ENCODE measurements at places on chromosomes 5 and 9. TPM values are rescaled to one million over a fixed set of nuclear protein-coding genes. Genes with fewer than 3 reads are reported as not detected.

DNA sequence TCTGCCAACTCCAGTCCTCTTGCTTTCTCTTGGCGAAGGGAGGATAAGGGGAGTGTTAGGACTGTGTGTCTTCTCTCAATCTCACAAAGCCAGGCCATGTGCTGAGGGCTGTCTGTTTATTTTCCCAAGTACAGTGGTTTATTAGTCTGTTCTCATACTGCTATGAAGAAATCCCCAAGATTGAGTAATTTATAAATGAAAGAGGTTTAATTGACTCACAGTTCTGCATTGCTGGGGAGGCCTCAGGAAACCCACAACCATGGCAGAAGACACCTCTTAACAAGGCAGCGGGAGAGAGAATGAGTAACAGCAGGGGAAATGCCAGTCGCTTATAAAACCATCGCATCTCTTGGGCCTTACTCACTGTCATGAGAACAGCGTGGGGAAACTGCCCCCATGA is 36.2 kb upstream of the CKS2 start:
- DNase-seq = peak; percentile 29

DNA sequence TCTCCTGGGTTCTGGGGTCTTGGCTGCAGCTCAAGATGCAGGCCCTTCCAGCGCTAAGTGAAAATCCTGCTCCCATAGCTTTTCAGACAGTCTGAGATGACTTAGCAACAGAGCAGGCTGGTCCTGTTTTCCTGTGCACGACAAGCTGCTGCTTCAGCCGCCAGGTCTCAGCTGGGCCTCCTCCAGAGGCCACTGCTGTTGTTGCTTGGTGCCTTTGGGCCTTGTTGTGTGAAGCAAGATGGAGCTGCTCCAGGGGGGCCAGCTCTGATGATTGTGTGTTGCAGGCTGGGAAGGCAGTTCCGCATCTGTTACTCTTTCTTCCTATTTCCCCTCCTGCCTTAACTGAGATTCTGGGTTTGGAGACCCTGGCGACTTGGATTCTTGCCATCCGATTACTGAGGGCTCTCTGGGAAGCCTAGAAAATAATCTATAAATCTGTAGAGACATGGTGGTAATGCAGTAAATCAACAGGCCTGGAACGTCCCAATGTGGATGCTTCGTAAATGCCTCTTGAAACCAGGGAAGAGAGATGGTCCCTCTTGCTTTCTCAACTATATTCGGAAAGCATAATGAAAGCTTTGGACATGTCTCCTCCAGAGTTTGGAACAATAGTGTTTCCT is 3.2 kb downstream of the MAP1B start:
- DNase-seq = no peak

GRCh38 chr5:113612060-113612496 is 98.6 kb downstream of the YTHDC2 start:
- DNase-seq = peak; percentile 9

- DNase-seq = no peak
Measured at GRCh38 chr9:16884952-16885513, 14.6 kb upstream of the BNC2 start.

GRCh38 chr9:131641618-131642495 is 96.5 kb downstream of the PRRT1B start:
- no peak for DNase-seq

DNA sequence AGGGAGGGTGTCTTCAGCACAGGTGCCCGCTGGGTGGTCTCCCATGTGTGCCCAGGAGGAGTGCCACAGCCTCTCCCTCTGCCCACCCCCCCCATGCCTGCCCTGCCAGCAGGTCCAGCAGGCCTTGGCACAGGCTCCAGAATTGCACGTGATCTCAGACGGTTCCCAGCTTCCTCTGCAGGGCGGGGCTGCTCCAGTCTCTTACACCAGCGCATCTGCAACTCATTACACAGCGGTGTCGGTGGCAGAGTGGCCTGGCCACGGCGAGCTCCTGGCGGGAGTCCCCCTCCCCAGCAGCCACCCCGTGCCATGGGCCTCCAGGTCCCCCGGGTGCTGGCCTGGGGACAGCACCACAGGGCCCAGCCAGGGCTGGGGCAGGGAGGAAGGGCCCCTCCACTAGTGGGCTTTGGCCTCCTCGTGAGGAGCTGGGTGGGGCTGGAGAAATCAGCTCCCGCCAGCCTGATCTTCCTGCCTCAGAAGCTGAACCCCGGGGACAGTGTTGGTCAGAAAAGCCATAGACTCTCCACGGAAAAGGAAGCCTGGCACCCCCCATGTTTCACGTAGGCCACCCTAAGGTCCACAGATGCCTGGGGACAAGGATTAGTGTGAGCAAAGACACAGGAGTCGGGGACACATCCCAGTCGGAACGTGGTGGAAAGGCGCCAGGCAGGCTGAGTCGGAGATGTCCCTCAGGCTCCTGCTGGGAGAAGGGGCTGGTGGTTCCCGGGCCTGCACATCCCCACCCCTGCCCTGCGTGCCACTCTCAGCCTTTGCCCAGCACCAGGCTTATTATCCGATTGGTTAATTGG is 40.2 kb downstream of the RXRA start:
- no peak for DNase-seq

- DNase-seq = no peak
Measured at GRCh38 chr9:130581766-130582165, 2.4 kb downstream of the FUBP3 start.

GRCh38 chr5:26903469-26903868 is 134.9 kb downstream of the CDH9 start:
- DNase-seq = no peak

DNA sequence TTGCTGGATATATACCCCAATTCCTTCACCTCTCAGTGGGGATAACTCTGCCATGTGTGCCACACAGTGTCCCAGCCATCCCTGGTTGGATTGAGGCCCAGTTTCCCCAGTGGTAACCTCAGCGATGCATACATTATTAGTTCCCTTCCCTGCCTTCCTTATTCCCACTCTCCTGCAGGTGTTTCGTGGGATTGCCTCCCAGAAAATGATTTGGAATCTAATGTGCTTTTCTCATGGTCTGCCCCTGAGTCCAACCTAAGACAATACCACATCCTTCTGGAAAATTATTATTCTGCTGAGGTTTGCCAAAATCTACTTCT is 8.4 kb upstream of the SPINK4 start:
- DNase-seq = no peak

GRCh38 chr9:122087406-122088200 is 5.5 kb downstream of the TTLL11 start:
- no peak for DNase-seq

DNA sequence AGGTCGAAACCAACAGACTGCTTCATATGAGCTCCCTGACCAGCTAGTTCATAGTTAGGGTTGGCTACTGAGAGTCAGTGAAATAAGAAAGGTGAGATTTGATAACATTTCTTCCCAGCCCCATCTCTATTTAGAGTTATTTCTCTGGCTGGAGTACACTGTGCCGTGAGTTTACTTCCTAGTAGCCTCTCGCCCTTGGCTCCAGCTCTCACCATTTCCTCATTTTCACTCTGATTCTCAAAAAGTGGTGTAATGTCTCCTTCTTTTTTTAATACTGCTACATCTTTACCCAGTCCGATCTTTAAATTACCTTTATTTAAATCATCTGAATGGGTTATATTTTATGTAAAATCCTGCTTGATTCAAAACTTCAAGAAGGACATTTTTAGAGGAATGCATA is 100.4 kb upstream of the FAM174A start:
- DNase-seq = no peak

GRCh38 chr5:174832811-174833210 is 108.4 kb downstream of the MSX2 start:
- no peak for DNase-seq

- DNase-seq = no peak
Measured at GRCh38 chr5:145220481-145220880, 614.7 kb downstream of the PRELID2 start.

GRCh38 chr5:179919487-179920060 is 11.9 kb upstream of the TBC1D9B start:
- DNase-seq = no peak

DNA sequence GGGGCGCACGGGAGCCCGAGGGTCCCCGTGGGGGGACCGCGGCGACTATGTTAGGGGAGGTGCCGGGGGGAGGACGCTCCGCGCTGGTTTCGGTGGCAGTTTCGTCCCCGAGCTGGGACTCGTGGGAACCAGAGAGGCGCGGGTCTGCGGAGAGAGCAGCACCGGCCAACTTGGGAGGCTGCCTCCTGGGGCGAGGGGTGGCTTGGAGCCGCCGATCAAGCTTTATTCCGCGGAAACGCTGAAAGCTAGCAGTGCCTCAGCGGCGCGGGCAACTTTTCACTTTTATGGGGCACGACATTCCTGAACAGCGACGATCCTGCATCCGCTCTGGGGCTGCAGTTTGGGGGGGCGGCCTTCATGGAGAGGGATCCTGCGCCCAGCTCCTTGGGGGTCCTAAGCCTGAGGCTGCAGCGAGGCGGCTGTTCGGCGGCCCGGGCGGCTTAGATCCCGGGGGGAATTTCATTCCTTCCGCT is 369 bp downstream of the OCLN start:
- DNase-seq = no peak

GRCh38 chr9:129170229-129170628 is 7.8 kb downstream of the IER5L start:
- no peak for DNase-seq

DNA sequence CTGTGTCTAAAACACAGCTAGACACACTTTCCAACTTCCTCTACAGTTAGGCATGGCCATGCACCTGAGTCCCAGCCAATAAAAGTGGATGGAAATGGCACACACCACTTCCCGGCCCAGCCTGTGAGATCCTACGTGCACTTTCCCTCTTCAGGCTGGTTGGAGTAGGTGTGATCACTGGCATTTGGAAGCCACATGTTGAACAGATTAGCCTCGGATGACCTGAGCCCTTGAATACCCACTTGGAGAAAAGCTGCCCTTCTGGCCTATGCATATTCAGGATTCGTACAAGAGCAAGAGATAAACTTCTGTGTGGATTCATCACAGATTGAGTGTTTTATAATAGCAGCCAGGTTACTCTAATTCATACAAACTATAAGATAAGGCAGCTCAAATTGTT is 359.0 kb upstream of the SLC30A5 start:
- DNase-seq = no peak

- DNase-seq = no peak
Measured at GRCh38 chr5:170306381-170306831, 8.8 kb upstream of the LCP2 start.

DNA sequence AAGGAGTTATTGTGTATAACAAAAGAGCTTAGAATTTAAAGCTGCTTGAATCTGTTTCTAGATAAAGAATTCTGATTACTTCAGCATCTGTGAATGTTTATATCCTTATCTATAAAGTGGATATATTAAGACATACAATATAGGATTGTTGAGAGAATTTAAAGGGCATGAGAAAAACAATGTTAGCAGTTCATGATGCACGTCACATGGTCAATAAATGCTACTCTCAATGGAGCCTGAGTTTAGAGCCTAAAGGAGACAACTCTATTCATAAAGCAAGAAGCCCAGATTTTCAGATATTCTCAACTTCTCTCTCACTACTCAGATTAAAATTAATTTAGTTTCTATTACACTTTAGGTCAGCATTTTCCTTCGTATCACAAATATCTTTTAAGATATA is 666.7 kb upstream of the CDH18 start:
- no peak for DNase-seq

DNA sequence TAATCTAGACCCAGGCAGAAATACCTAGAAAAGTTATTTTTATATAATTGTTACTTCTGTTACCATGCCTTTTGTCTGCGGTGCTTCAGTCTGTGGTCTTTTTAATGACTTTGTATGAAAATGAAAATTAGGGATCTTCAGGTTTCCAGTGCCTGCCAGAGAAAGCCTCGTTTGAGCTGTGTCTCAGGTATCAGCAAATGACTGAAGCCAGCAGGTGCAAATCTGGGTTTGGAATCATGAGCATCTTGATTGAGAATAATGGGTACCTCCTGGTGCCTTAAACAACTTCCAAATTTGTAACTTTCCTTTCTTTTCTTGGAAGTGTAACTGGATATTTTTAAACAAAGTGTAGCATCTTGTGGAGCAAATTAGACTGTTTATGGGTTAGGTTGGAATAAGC is 4.3 kb downstream of the ZBTB34 start:
- no peak for DNase-seq

Gene NFIB
- total RNA-seq = 3.3 TPM

Gene INSL6
- total RNA-seq = not detected

Gene PCDHA3
- 0.07 TPM for total RNA-seq

Gene RALGPS1
- total RNA-seq = 8.8 TPM

Gene PCDHGA4
- total RNA-seq = 3.6 TPM

Gene SPINK4
- total RNA-seq = not detected

Gene OTULINL
- 1.0 TPM for total RNA-seq

Measured in kidney epithelial cell (primary cell).